Activated CD8-positive, alpha-beta memory T cell treated with anti-CD3 and anti-CD28 coated beads for 1 hour (primary cell): ENCODE measurements at places on chromosomes 3 and 15.

GRCh38 chr3:171827836-171828458, 15.2 kb upstream of the TMEM212 start:
- DNase-seq, result no peak

DNA sequence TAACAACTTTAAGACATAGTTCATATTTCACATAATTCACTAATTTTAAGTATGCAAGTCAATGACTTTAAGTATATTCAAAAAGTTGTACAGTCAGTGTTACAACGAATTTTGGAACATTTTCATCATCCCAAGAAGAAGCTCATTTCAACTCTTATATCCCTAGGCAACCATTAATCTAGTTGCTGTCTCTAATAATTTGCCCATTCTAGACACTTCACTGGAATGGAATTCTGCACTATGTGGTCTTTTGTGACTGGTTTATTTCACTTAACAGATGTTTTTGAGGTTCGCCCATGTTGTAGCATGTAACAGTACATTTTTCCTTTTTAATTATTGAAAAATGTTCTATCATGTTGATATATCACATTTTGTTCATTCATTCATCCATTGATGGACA, 104.2 kb upstream of the SPRED1 start:
- no peak for DNase-seq

DNA sequence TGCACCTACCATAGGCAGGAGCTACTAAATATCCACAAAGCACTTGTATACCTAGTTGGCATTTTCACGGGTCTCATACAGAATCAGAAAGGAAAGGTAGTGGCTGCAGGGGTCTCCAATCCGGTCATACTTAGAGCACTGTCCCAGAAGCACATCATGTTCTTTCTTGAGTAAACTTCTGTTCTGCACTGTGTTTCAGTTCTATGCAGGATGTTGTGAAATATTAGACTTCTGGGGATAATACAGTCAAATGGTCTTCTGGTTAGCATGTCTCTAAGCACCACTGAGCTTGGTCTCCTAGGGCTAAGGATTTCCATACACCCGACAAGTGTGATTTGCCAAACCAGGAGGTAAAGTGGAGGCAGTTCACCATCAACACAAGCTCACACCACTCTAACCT, 27.9 kb downstream of the MINDY4B start:
- DNase-seq, result no peak

DNA sequence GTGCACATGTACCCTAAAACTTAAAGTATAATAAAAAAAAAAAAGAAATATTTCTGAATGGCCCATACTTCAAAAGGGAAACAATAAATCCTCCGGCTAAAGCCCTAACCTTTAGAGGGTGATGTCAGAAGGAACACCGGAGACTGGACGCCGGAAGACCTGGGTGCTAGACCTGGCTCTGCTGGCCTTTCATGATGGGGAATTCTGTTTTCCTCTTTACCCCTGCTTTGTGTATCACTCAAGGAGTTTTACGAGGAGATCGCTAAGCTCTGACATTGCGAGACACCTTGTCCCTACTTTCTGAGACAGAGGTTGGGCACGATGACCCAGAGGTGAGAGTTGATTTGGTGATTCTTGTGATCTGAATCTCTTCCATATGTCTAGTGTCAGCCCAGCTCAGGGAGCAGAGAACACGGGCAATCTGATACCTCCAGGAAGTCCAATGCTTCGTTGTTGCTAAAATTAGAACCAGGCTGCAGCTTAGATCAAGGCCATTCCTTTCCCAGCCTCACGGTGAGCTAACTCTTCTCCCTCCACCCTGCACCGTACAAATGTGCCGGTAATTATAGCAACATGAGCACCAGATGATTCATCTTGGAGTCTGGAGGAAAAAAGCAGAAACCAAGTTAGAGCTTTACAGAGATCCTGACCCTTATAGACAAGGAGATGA, 42.0 kb upstream of the CFAP161 start:
- DNase-seq, result no peak

- no peak for DNase-seq
Observed at GRCh38 chr15:89101302-89102193, 13.3 kb downstream of the ABHD2 start.

DNA sequence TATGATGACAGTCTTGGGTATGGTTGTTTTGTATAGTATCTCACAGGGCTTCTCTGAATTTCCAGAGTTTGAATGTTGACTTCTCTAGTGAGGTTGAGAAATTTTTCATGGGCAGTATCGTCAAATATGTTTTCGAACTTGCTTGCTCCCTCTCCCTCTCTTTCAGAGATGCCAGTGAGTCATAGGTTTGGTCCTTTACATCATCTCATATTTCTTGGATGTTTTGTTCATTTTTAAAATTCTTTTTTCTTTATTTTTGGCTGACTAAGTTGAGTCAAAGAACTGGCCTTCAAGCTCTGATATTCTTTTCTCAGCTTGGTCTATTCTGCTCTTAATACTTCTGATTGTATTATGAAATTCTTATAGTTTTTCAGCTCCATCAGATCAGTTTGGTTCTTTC, 282.3 kb upstream of the NECTIN3 start:
- DNase-seq, result no peak

- DNase-seq, result no peak
Observed at GRCh38 chr3:2420919-2421318, 322.3 kb downstream of the CNTN4 start.

- no peak for DNase-seq
Observed at GRCh38 chr3:170868577-170869238, 1.3 kb downstream of the RPL22L1 start.

DNA sequence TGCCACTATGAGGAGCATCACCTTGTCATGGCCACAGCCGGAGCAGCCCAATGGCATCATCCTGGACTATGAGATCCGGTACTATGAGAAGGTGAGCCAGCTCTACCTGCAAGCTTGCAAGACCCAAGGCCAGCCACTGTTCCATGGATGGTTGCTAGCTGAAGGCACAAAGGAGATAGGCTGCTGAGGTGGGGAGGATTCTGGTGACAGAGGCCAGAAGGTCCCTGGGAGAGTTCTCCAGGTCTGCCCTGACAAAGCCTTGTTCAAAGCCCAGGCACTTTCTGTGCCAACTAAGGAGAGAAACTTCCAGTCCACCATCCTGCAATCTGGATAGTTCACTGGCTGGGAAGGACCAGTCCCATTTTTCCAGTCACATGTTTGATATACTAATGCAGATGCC, 359.1 kb downstream of the EPHB1 start:
- DNase-seq, result no peak
